Ascending aorta (tissue), 2 donors: ENCODE measurements at places on chromosomes 5 and 9. TPM values are rescaled to one million over a fixed set of nuclear protein-coding genes. Genes with fewer than 3 reads are reported as not detected.

DNA sequence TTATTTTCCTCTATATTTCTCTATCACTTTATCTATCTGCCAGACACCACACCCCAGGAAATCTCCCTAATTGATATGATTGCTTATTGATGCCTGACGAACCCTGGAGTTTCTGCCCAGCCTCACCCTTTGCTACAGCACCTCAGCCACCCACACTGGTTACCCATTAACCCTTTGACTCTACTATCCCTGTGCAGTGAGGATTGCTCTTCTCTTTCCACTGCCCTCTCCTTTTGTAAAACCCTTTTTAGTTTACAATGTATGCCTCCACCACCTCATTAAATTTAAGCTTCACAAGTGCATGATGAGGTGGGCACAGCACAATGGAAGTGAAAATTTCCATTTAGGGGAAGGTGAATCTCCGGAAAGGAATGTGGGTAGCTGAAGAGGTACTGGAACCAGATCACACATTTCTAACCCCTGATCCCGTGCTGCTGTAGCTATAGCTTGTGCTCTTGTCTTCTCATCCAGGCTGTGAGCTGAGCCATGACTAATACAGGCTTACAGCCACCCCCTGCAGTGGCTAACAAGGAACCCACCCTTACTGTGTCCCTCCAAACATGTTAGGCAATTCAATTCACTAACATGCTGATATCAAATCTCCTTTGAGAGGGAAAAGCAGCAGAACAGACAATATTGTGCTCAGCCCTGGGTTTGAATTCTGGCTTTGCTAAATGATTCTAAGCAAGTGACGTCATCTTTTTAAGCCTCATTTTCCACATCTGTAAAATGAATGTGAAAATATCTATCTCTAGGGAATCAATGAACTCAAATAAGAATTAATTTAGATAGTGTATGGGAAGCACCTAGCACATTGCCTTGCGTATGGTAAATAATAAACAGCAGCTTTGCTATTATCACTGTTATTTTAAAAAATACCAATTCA is 186.9 kb upstream of the TRIM32 start:
- H3K27ac ChIP-seq = no peak overlapping the region
- no peak overlapping the region for H3K4me3 ChIP-seq
- DNase-seq = no peak
- no peaks in the 10 kb centered on the region for H3K27me3 ChIP-seq
- H3K4me1 ChIP-seq = no peaks in the 10 kb centered on the region

- H3K4me1 ChIP-seq = no peaks in the 10 kb centered on the region
- no peak overlapping the region for H3K4me3 ChIP-seq
- no peak overlapping the region for H3K27ac ChIP-seq
- no peaks in the 10 kb centered on the region for H3K27me3 ChIP-seq
- H3K36me3 ChIP-seq = no peaks in the 10 kb centered on the region
Measured at GRCh38 chr9:130982636-130983358, 26.2 kb upstream of the LAMC3 start.

GRCh38 chr9:87530716-87531115 is 33.0 kb downstream of the DAPK1 start:
- no peak for DNase-seq
- no peaks in the 10 kb centered on the region for H3K27me3 ChIP-seq

The CER1 gene
- total RNA-seq = not detected

DNA sequence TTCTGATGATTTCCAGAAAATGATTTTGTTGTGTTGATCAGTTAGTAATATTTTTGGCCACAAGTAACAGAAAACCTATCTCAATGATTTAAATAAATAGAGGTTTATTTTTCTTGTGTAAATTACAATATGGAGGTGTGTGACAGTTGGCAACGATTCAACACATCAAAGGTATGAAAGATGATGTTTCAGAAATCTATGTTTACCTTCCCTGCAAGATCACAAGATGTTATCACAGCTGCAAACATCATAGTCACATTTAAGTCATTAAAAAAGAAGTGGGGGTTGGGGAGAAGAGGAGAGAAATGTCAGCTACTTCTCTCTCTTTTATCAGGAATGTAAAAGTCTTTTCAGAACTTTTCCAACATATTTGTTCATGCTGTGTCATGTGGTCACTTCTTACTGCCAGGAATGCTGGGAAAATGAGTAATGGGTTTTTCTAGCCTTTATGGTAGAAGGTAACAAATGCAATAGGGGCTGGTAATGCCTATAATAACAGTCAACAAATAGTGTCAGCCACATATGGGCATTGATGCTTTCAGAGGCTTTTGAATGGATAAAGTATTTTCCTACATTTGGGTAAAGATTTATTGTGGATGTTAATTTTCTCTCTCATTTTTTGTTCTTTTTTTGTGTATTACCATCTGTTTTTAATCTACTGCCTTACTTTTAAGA is 742.7 kb downstream of the TLE1 start:
- no peak overlapping the region for H3K27ac ChIP-seq
- H3K4me3 ChIP-seq = no peak overlapping the region
- no peak for DNase-seq
- H3K4me1 ChIP-seq = no peaks in the 10 kb centered on the region
- no peaks in the 10 kb centered on the region for H3K27me3 ChIP-seq
- no peaks in the 10 kb centered on the region for H3K36me3 ChIP-seq

DNA sequence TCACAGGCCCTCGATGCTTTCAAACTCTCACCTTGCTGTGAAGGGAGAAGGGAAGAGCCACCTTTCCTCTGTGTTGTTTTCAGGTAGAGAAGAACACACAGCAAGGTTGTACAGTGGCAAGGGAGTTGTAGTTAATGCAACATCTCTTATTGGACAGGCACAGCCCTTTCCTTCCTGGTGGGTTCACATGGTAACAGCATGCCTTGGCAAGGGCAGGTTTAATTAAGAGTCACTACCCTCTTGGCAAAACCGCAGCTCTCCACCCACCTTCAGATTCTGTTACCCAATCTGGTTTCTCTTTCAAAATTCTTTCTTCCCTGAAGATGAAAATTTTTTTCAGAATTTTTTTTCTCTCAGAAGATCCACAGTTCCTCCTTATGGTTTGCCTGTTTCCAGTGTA is 253.1 kb downstream of the TLR4 start:
- H3K27me3 ChIP-seq = no peaks in the 10 kb centered on the region
- H3K36me3 ChIP-seq = no peaks in the 10 kb centered on the region
- H3K4me3 ChIP-seq = no peak overlapping the region
- no peaks in the 10 kb centered on the region for H3K4me1 ChIP-seq
- DNase-seq = no peak

- no peaks in the 10 kb centered on the region for H3K4me1 ChIP-seq
- no peaks in the 10 kb centered on the region for H3K27me3 ChIP-seq
- H3K4me3 ChIP-seq = no peak overlapping the region
- H3K36me3 ChIP-seq = no peaks in the 10 kb centered on the region
Measured at GRCh38 chr5:39341896-39342295, 22.4 kb downstream of the C9 start.

DNA sequence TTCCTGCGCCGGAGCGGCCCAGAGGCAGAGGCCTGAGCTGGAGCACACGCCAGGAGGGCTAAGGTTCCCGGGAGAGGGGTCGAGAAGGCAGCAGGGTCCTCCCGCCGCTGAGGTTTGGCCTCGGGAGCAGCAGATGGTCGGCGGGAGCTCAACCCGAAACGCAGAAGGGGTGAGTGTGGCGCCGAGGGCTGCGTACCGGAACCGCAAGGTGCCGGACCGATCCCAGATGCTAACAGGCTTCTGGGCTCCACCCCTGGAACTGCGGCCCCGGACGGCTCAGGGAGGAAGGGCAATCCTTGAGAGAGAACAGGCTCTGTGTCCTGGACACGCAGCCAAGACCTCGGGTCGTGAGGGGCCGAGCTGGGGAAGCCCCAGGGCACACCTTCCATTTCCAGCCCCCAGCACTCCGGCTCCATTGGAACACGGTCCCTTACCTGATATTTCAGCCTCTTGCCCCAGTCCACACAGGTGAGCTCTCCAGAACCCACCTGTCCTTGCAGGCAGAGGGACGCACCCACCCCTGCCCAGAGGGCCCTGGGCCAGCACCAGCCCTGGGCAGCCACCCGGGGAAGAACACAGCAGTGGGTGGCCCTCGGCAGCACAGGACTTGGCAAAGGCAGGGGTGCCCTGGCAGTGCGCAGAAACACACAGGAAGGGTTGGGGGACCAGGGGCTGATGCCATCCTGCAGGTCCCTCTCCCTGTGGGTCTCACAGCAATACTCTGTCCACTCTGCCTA is 1.4 kb downstream of the LHX3 start:
- no peaks in the 10 kb centered on the region for H3K36me3 ChIP-seq
- DNase-seq = no peak
- peaks cover 35% of the 10 kb centered on the region for H3K27me3 ChIP-seq

The RPL37 gene
- total RNA-seq = 22.1 TPM

The SPAG8 gene
- not detected for total RNA-seq

- H3K36me3 ChIP-seq = no peaks in the 10 kb centered on the region
- no peak for DNase-seq
- H3K27me3 ChIP-seq = no peaks in the 10 kb centered on the region
- H3K4me3 ChIP-seq = no peak overlapping the region
- no peak overlapping the region for H3K27ac ChIP-seq
Measured at GRCh38 chr5:3715062-3715461, 119.4 kb downstream of the IRX1 start.

DNA sequence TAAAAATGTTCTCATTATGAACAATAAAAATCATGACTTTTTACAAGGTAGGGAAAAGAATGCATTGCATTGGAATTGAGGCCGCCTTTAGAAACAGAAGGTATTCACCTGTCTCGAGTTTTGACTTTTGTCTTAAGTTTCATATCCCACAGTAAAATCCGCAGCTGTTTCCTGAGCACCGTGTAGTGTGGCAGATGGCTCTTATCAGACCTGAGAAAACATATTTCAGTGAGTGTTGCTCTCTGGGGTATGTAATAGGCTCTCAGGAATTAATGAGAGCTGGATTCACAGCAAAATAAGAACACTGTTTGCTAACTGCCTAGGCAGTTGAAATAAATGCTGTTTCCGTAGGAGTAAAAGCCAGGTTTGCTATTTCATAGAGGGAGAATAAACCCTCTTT is 221.4 kb downstream of the CFAP90 start:
- no peak overlapping the region for H3K4me3 ChIP-seq
- H3K36me3 ChIP-seq = no peaks in the 10 kb centered on the region
- DNase-seq = no peak
- no peak overlapping the region for H3K27ac ChIP-seq
- H3K4me1 ChIP-seq = no peaks in the 10 kb centered on the region

The AGXT2 gene
- not detected for total RNA-seq

The WNT8A gene
- not detected for total RNA-seq

- DNase-seq = no peak
- no peaks in the 10 kb centered on the region for H3K27me3 ChIP-seq
- H3K4me1 ChIP-seq = no peaks in the 10 kb centered on the region
- H3K27ac ChIP-seq = no peak overlapping the region
- no peaks in the 10 kb centered on the region for H3K36me3 ChIP-seq
- H3K4me3 ChIP-seq = no peak overlapping the region
Measured at GRCh38 chr9:79357616-79358015, 214.1 kb upstream of the TLE4 start.

The WDR38 gene
- total RNA-seq = not detected

- DNase-seq = no peak
- no peak overlapping the region for H3K27ac ChIP-seq
- H3K4me3 ChIP-seq = no peak overlapping the region
- no peaks in the 10 kb centered on the region for H3K36me3 ChIP-seq
- no peaks in the 10 kb centered on the region for H3K27me3 ChIP-seq
Measured at GRCh38 chr9:17130291-17130690, 4.5 kb upstream of the CNTLN start.

DNA sequence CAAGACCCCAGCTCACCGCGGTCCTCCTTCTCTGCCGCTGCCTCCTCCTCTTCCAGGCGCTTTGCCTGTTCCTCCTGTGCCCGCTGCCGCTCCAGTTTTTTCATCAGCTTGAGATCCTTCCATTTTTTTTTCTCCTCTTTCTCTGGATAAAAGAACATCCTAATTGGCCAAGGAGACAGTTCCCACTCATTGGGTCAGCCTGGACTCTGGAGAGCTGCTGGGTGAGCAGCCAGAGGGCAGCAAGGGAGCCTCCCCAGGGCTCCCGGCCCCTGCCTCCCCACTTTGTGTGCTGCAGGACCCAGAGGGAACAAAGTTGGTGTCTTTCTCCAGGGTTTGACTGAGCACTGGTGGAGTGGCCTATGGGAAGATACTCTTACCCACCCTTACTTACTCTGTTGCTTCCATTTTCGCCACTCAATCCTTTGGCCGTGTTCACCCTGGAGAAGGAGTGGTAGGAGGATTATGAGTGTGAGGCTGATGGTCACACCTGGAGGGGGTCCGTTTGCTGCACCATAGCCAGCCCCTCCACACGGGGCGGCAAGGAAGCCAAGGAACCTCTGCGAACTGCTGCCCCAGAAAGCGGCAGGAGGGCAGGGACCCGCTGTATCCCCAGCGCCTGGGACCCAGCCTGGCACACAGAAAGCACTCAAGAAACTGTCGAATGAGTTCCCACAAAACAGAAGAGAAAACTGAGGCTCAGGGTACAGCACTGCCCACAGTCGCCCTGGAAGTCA is 708 bp downstream of the SPOUT1 start:
- peaks cover 26% of the 10 kb centered on the region for H3K36me3 ChIP-seq
- no peaks in the 10 kb centered on the region for H3K27me3 ChIP-seq
- peaks cover 11% of the 10 kb centered on the region for H3K4me1 ChIP-seq
- no peak for DNase-seq
- H3K4me3 ChIP-seq = peak overlapping the region; percentile 94
- peak overlapping the region; percentile 81 for H3K27ac ChIP-seq

- no peak for DNase-seq
- H3K27me3 ChIP-seq = no peaks in the 10 kb centered on the region
- H3K4me3 ChIP-seq = no peak overlapping the region
- H3K36me3 ChIP-seq = no peaks in the 10 kb centered on the region
Measured at GRCh38 chr5:179379321-179379890, 34.1 kb upstream of the ADAMTS2 start.

The CD72 gene
- not detected for total RNA-seq

DNA sequence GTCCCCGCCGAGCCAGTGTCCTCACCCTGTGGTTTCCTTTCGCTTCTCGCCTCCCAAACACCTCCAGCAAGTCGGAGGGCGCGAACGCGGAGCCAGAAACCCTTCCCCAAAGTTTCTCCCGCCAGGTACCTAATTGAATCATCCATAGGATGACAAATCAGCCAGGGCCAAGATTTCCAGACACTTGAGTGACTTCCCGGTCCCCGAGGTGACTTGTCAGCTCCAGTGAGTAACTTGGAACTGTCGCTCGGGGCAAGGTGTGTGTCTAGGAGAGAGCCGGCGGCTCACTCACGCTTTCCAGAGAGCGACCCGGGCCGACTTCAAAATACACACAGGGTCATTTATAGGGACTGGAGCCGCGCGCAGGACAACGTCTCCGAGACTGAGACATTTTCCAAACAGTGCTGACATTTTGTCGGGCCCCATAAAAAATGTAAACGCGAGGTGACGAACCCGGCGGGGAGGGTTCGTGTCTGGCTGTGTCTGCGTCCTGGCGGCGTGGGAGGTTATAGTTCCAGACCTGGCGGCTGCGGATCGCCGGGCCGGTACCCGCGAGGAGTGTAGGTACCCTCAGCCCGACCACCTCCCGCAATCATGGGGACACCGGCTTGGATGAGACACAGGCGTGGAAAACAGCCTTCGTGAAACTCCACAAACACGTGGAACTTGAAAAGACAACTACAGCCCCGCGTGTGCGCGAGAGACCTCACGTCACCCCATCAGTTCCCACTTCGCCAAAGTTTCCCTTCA is 1.4 kb downstream of the GLIS3 start:
- H3K27me3 ChIP-seq = no peaks in the 10 kb centered on the region
- H3K36me3 ChIP-seq = no peaks in the 10 kb centered on the region
- peaks cover 21% of the 10 kb centered on the region for H3K4me1 ChIP-seq

The FBXW5 gene
- 421 TPM for total RNA-seq

The PCDHGB5 gene
- total RNA-seq = 19.6 TPM

The KIF12 gene
- total RNA-seq = not detected
